Urinary bladder (tissue), 4 donors: ENCODE measurements at places on chromosomes 13 and 19. TPM values are rescaled to one million over a fixed set of nuclear protein-coding genes. Genes with fewer than 3 reads are reported as not detected.

The ANKLE1 gene
- total RNA-seq = 0.26 TPM

- no peak for DNase-seq
Observed at GRCh38 chr13:24670174-24670573, 10.0 kb upstream of the ATP12A start.

- no peak for DNase-seq
Observed at GRCh38 chr19:3604227-3604986, 2.3 kb downstream of the TBXA2R start.

DNA sequence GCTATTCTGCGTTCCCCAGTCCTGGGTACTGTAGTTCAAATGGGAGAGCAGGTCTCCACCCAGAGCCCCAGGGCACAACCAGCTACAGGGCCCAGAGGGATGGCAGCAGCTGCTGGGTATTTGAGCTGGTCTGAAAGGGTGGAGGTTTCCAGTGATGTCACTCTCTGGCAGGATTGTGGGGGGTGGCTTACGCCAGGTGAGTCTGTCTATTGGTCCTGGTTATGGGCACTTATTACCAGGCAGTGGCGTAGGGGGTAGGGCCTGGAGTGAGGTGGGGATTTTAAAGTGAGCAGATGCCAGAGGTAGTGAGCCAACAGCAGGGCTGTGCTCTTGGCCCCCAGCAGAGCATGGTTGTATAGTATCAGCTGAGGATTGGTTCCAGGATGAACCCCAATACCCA is 6.2 kb downstream of the RPS19 start:
- no peak for DNase-seq

The ZNF865 gene
- 2.1 TPM for total RNA-seq

GRCh38 chr19:11365557-11366117 is 8.8 kb upstream of the SWSAP1 start:
- DNase-seq = no peak
